ENCODE measurements at places on chromosomes 2 and 18.
A peak's percentile ranks its signal among the peaks of the same experiment; 100 is the strongest.

DNA sequence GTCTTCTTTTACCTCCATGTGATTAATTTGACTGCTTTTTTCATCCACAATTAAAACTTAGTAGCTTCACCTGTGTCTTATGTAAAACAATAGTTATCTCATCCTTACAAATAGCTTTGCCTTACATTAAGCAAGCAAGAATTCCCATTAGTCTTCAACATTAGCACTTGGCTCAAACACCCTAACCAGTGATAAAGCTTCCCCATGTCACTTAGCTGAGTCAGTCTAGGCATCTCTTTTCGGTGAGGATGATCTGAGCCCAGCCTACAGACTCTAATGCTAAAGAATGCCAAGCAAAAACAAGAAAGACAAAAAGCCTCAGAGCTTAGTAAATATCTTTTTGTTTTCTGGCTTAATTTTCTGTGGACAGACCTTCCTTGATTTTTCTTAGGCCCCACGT, 26.1 kb downstream of the GAD1 start:
- no peak for DNase-seq

- DNase-seq: no peak
Observed at GRCh38 chr2:98175811-98176210, 88.8 kb downstream of the VWA3B start.

- no peak for DNase-seq
Observed at GRCh38 chr2:217950401-217950871, 52.4 kb downstream of the TNS1 start.

DNA sequence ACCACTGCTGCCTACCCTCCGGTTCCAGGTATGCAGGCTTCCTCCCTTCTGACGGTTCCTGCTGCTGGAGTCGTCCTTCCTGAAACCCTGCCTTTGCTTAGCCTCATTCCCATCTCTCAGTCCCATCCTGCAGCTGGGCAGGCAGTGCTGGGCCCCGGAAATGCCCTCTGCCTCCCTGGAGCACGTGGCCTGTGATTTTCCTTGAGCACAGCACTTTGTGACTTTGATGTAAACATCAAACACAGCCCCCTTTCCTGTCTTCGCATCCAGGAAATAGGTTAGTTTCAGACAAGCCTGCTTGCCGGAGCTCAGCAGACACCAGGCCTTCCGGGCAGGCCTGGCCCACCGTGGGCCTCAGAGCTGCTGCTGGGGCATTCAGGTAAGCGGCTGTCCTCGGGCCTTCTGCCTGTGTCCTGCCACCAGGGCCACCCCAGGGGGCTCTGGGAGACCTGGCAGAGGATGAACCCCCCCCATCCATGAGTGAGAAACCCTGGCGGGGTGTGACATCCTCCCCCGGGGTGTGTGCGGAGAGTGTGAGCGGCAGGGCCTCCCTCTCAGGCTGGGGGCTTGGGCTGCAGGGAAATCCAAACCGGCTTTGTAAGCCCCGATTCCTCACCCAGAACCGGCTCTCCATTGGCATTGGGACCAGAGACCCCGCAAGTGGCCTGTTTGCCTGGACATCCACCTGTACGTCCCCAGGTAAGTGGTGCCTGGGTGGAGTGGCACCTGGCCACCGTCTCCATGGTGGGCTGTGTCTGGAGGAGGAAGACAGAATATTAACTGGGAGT, at the start of gene ZAP70:
Gene ZAP70 (plus strand): TSS at position 281 of the 788 bp plus-strand sequence. CDS start 10,461 bp downstream, outside the sequence.
- no peak for DNase-seq

GRCh38 chr2:223554923-223555322, 47.2 kb downstream of the SCG2 start:
- no peak for DNase-seq

GRCh38 chr2:172137109-172137508, 34.4 kb upstream of the DLX2 start:
- no peak for DNase-seq

- no peak for DNase-seq
Observed at GRCh38 chr2:158644139-158644538, 151.0 kb upstream of the DAPL1 start.

- DNase-seq: no peak
Observed at GRCh38 chr2:111668274-111668616, 215.7 kb downstream of the ANAPC1 start.

- DNase-seq: no peak
Observed at GRCh38 chr18:5527603-5528002, 16.2 kb downstream of the EPB41L3 start.

DNA sequence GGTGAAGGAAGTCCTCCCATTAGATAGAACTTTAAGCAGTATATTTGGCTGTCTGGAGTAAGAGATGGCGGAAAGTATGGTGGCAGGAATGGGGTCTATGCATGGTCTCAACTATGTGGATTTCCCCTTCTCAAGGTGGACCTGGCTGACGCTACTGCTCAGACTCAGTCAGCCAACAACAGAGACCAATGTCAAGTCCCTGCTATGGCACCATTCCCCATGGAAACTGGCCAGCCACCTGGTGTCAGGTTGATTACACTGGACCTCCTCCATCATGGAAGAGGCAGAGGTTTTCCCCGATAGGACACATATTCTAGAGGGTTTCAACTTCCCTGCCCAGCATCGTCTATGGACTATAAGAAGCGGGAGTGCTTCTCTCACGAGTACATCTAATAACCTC, 8.6 kb upstream of the FAHD2A start:
- DNase-seq: no peak

DNA sequence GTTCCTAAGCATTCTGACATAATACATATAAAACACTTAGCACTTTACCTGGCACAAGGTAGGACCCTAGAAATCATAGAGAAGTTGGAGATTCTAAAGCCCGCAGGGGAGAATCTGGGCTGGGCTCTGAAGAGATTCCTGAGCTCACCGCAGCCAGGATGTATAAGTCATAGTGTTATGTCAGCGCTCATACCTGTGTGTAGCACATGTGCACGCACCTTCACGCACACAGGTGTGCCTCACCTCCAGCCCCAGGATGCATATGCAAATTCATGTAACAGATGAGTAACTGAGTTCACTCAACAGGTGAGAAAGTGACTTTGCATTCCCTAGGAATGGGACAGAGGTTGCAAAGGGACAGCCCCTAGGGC, 7.9 kb upstream of the SDC1 start:
- no peak for DNase-seq

GRCh38 chr2:95072424-95072823, 46.9 kb downstream of the MAL start:
- DNase-seq: no peak

DNA sequence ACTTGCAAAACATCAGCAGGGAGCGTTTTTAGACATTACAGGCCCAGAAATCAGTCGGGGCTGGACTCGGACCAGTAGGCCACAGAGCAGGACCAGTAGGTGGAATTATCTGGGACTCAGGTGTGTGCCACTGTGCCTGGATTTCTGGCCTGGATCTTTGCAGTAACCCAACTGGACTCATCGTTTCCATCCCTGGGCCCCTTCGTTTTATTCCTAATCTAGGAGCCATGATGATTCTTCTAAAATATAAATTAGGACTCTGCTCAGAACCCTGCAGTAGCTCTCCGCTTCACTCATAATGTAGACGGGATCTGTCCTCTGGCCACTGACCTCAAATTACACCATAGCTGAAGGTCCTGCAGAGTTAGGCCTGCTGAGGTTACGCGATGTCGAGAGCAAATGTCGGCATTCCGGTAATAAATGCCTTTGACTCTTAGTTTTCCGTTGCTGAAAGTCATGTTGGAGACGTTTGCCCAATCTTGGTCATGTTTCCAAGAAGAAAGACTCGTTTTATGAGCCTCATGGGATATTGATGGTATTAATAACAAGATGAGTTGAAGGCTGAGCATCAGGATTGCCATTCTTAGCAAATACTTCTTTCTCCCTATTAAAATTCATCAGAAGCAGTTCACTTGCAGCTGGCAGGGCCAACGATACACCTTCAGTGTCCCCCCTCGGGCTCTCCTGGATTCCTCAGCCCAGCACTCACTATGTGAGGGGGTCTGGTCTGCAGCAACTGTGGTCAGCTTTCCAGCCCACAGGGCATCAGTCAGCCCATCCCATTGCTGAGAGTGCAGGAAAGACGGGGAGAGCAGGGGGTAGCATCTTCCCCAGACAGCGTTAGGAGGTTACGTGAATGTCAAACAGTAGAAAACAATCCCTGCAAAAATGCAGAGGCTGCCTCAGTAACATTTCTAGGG, 39.9 kb upstream of the KLF11 start:
- no peak for DNase-seq

GRCh38 chr2:136765256-136766072, at the start of gene THSD7B:
Gene THSD7B, plus strand, starts transcription at chr2:136765545. Its CDS starts 116,634 bp downstream, at chr2:136882179.
- DNase-seq: no peak

GRCh38 chr2:37610638-37611289, 60.7 kb downstream of the CDC42EP3 start:
- DNase-seq: no peak

GRCh38 chr18:74654638-74655037, 57.0 kb downstream of the ZNF407 start:
- DNase-seq: peak; percentile 7

GRCh38 chr2:122643725-122644329, 888.4 kb downstream of the TSN start:
- peak; percentile 71 for DNase-seq

DNA sequence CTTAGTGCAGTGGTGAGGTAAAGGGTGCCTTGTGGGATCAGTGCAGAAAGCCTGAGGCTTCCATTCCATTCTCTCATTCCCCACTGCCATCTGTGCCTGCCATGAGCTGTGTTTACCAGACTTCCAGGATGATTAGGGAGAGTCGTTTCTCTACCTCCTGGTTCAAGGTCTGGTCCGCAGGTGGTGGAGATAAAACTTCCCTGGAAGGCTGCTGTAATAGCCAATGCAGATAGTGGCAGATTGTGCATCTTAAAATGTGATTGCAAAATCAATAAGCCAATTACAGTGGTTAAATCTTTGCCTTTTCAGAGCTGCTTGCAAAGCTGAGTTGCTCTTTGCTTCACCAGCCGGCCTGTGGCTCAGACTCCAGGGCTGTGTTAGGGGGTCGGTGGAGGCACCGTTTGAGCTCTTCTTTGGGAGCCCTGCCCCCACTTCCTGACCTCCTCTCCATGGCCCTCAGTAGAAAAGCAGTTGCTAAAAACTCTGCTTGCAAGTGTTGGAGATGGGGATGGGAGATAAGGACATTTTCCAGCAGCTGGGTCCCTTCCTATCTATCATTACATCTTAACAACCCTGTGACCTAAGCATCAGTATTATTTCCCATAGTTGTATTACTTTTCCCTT, 95.2 kb upstream of the HS6ST1 start:
- no peak for DNase-seq

- DNase-seq: peak; percentile 98
Observed at GRCh38 chr2:169798718-169799592, at the start of gene SSB. Gene SSB, plus strand, starts transcription at chr2:169798871. Its CDS starts 2,090 bp downstream, at chr2:169800961.

DNA sequence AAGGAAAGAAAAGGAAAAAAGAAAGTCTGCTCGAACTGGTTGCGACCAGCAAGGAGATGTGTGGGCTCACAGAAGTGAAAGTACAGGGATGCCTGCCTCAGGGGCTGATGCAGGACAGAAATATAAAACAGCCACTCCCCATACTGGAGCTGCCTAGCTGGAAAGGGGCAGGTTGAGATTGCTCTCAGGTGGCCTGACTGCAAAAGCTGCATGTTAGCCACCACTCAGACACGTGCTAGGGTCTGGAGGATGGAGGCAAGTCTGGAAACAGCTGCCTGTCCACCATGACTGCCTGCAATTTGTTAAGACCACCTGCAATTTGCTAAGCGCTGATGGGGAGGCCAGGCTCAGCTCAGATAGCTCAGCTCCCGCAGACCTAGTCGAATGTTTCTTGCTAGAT, 17.9 kb downstream of the B3GNT7 start:
- no peak for DNase-seq

- no peak for DNase-seq
Observed at GRCh38 chr2:56132138-56132537, 51.7 kb upstream of the CCDC85A start.

- DNase-seq: no peak
Observed at GRCh38 chr18:58635891-58636290, 7.0 kb upstream of the ALPK2 start.

- DNase-seq: no peak
Observed at GRCh38 chr2:32990556-32990955, 43.8 kb downstream of the LTBP1 start.

DNA sequence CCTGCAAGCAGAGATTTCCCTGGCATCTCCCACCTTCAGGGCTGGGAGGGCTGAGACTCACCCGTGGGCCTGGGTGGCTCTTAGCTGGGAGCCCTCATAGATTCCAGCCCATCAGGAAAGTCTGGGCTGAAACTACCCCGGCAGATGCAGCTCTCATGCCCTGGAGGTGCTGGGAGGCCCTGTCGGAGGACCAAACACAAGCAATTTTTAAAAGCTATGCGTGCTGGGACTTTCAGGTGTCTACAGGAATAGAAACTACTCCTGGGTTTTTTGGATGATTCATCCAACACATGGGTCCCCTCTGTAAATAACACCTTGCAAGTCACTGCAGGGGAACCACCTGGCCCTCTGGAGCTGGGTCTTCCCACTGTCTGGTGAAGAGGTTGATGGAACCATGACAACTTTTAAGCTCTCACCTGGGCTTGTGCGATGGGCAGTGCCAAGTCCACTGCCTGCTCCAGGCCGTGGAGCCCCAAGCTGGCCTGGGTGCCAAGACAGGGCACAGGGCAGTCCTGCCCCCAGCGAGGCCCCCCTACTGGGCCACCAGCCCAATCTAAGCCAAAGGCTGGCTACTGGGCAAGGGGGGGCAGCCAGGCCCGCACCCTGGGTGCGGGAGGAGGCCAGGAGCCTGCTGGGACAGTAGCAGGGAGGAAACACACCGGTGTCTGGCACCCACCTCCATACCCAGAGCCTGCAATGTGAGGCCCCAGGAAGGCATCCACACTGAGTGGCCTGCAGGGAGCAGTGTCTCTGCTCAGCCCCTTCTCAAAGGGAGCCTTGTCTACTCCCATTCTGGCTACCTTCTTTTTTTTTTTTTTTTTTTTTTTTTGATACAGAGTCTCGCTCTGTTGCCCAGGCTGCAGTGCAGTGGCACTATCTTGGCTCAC, 1.1 kb upstream of the GPR55 start:
- DNase-seq: no peak

DNA sequence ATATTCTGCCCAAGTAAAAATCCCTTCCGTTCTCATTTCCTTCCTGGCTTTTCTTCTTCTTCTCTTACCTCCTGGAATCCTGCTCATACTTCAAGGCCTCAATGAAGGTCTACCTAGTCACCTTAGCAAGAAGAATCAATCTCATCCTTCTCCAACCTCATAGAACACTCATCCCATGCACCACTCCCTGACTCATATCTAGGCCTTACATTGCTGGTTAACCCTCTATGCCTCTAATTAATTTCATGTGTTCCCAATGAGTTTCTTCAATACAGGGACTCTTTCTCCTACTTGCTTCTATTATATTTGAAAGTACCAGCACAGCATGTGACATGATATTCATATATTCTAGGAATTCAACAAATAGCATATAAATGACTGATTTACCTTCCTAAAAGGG, 63.0 kb downstream of the BCL11A start:
- DNase-seq: no peak
